CD4-positive, alpha-beta T cell treated with Interleukin-6 at 100 ng/mL for 8 hours (primary cell): ENCODE measurements at places on chromosomes 11 and 22.

DNA sequence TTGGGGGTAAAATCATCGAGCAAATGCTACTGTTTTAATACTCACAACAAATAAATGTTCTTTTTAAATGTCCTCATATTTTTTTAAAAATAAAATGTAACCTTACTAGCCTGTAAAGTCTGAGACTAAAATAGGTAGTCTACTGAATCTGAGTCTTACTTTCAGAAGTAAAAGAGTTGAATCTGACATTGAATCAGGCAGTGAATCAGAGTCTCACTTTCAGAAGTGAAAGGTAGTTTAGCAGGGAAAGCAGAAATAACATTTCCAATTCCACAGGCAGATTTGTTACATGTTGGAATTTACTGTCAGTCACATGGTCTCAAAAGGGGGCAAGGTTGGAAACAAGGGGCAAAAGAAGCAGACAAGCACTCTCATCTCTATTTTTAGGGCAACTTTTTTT lies 143.0 kb downstream of the ELP4 start:
- no peak for DNase-seq

GRCh38 chr11:34278693-34279297 lies 79.0 kb downstream of the ABTB2 start:
- no peak for DNase-seq

GRCh38 chr11:76314741-76315090 lies 66.2 kb downstream of the THAP12 start:
- DNase-seq, result no peak

DNA sequence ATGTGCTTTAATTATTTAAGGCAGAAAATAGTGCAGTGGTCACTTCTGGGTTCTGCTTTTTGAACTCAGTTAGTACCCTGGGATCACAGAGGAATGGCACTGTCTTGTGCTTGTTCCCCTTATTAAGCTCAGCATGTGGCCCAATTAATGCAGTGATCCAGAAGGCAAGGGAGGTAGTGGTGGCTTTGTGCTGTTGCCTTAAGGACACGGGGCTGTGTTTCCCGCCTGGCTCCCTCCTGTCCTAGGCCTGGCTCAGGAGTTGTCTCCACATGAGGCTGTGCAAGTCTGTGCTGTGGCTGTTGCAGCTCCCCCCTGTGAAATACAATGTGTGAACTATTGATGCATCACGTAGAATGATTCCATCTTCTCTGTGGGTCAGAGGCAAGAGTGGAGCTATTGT lies 49.2 kb upstream of the CABP7 start:
- DNase-seq, result no peak

DNA sequence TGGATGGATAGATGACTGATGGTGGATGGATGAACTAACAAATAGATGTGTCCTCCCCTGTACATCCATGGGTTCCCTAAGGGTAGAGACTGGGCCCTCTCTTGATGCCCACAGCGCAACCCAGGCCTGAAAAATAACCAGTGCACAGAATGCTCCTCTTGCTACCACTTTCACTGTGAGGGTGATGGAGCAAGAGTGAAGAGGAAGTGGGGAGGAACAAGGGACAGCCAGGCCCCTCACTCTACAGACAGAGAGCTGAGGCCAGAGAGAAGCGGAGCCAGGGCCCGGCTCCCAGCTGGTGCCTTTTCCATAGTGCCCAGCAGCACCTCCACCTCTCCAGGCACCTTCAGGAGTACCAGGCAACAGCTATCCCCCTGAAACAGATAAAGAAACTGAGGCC lies 67.7 kb downstream of the THAP12 start:
- DNase-seq, result no peak

DNA sequence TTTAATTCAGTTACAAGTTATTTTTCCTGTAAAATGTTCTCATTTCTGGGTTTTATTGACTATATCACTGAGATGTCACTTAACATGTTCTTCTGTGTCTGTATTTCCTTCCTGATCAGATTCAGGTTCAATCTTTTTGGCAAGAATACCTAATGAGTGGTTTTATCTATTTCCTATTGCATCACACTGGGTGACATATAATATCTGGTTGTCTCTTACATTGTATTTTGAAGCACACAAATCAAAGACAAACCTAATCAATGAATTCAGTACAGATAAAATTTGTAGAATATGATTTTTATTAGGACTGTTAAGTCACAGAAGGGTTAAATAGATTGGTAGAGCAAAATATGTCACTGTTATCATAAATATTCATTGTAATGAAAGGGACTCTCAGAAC lies 60.4 kb downstream of the BCL2L13 start:
- no peak for DNase-seq

DNA sequence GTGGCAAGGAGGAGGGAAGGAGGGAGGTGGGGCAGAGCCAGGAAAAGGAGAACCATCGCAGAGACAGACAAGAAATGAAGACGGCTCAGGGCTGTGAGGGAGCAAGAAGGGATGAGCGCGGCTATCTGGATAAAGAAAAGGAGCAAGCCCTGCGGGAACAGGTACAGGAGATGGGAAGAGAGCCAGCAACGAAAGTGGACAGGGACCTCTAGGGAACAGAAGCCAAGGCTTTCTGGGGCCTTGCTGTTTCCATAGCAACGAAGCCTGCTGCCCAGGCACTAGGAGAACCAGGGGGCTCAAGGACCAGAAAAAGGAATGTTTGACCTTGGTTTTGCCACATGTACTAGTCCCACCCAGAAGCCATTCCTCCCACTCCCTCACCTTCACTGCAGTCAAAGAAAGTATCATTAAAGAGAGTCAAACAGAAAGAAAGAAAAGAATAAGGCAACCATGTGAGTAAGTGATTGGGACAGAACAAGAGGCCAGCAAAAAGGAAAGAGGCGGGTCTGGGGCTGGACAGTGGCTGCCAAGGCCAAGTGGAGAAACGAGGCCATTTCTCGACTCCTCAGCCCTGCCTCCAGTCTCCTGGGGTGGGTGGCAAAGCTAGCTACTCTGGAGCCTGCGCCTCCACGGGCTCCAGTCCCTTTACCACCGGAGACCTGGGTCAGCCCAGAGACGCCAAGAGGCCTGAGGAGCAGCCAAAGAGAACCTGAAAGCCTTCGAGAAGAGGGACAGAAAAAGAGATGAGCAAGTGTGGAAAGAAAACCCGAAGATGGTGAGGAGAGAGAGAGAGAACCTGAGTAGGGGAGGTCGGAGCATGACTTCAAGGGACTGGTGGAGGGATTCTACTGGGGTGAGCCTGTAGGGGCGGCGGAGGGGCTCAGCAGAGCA lies 35.1 kb downstream of the NRXN2 start:
- no peak for DNase-seq

DNA sequence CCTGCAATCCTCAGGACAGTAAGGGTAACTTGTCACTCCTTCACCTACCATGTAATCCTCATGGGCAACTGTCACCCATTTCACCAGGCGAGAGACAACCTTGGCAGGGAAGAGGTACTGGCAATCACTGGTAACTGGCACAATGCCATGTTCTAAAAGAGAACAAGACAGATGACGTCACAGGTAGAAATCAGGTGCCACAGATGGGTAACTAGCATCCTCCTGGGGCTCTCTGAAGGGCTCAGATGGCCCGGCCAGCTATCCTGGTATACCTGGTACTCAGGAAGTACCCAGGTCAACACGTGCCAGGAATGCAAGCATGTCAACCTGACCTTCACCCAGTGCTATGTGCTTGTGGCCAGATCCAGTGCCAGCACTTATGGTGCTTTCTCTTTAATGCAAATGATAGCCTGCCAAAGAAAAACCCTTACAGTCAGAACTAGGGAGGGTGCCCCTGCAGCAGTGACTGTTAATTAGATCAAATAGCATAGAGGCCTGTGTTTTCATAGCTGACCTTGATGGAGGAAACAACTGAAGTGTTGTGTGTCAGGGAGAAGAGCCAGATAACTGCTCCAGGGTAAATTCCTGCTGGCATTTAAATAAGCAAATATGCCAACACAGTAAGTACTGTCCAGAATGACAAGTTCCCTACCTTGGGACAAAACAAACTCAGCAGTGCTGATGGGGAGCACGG lies 36.2 kb downstream of the THOC5 start:
- no peak for DNase-seq

GRCh38 chr11:17449158-17449557 lies 27.5 kb downstream of the ABCC8 start:
- no peak for DNase-seq

GRCh38 chr11:36192425-36193289 lies 96.6 kb downstream of the COMMD9 start:
- no peak for DNase-seq

GRCh38 chr11:60459345-60459744 lies 3.7 kb downstream of the MS4A1 start:
- DNase-seq, result no peak

GRCh38 chr11:45683271-45684058 lies 18.0 kb upstream of the CHST1 start:
- no peak for DNase-seq

DNA sequence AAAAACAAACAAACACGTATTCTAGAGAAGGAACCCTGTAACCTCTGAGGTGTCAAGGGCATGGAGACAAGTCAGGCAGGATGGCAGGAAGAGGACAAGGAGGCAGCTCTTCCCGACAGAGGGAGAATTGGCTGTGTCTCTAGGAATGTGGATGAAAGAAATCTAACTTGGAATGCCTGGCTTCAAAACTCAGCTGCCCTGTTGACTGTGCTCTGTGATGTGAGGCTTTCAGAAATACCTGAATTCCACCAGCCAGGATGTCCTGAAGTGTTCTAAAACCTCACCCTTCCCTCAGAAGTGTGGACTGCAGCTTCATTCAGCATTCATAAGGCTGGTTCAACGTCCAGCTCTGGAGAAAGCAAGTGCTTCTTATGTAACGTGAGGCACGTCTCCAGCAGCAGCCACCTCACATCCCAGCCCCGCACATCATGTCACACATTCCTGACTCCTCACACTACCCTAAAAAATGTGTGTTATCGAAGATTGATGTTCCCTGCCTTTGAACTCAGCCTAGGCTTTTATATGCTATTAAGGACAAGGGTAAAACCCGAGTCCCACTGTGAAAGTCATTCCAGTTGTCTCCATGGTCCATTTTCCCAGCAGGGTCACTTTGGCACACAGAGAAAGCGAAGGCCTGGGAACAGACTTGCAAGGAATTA lies 398.9 kb downstream of the ETS1 start:
- DNase-seq, result no peak

DNA sequence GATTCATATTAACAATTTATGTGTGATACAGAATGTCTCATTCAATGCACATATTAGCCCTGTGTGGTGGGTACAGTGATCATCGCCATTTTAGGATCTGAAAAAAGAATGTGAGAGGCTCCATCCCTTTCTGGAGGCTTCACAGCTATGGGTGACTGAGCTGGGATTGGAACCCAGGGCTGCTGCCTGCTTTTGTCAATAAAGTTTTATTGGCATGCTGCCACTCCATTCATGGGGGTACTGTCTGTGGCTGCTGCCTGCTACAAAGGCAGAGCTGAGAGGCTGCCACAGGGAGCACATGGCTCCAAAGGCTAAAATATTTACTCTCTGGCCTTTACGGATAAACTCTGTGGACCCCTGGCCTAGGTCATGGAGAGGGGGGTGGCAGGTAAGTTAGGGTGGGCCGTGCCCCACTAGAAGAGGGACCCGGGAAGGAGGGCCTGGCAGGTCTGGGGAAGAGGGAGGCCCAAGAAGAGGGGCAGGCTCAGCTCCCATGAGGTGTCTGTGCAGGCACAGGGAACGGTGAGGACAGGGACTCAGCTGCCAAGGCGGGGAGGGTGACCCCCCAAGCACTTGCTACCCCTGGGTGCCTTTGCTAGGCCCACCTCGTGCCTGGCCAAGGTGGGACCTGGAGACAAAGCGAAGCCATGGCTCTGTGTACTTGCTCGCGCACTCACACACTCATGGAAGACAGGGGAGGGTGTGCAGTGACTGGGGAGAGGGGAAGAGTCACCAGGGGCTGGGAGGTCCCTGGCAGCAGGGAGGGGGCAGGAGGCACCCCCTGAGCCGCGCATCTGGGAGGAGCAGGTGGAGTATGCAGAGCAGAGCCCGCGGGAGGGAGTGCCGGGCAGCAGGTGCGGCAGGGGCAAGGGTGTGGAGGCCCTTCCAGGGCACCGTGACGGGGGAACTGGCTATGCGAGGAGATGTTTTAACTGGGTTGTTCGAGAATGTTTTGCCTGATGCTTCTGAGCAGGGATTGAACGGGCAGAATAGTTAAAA lies 335.3 kb downstream of the CTTN start:
- DNase-seq, result no peak

- no peak for DNase-seq
Observed at GRCh38 chr22:19818324-19819207, 36.1 kb downstream of the GNB1L start.

GRCh38 chr11:48041877-48042695 lies 61.7 kb downstream of the PTPRJ start:
- no peak for DNase-seq

GRCh38 chr11:113110046-113110445 lies 148.8 kb downstream of the NCAM1 start:
- DNase-seq, result no peak

GRCh38 chr11:88337181-88337986 lies at the start of gene CTSC:
Gene CTSC (minus strand): TSS chr11:88337736. CDS start chr11:88337672, 64 bp downstream.
- DNase-seq, result peak; percentile 91

GRCh38 chr11:134656861-134657540 lies 245.0 kb upstream of the B3GAT1 start:
- DNase-seq, result no peak

- no peak for DNase-seq
Observed at GRCh38 chr11:8260202-8260966, 3.3 kb downstream of the LMO1 start.

DNA sequence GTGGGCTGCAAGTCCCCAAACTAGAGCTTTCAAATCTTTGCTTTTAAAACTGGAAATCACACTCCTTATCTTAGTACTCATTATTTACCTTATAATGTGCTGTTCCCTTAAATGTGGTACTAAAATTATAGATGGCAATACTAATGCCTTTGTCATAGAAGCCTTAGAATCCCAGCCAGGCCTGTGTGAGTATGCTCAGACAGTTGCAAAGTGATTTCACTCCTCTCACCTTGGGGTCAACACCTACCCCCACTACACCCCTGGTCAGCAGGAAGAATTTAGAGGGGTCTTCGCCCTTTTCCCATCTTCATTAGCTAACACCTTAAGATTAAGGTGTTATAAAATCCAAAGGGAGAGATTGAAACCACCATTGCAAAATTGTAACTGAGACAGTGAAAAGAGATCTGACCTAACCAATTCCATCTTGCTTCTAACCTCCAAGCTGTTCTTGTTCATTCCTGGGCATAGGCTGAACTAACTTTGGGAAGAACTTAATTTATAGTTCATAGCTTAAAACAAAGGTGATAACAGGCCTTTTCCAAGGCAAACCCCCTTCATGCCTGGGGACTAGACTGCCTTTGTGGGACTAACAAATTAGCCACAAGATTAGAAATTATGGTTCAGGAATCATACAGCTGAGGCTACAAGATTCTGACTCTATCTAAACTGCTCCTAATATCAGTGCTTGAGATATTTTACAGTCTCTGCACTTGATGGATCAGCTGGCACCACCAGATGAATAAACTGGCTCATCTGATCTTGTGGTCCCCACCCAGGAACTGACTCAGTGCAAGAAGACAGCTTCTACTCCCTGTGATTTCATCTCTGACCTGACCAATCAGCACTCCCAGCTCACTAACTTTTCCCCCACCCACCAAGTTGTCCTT lies 10.4 kb upstream of the MRPL17 start:
- peak; percentile 21 for DNase-seq

DNA sequence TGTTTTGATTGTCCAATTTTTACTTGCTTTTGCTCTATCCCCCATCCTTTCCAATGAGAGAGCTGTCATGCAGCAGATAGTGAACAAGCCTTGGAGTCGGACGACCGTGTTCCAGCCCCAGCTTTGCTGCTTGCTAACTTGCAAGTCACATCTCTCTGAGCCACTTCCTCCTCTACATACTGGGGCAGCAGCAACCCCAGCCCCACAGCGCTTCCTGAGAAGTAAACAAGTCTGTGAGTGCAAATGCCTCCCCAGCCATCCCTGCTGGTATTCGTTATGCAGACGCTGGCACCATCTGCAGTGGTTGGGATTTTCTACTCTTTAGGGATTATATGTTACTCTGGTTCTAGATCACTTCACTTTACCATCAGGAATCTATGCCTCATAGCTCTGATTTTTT lies 35.0 kb downstream of the TPBGL start:
- peak; percentile 92 for DNase-seq
